Umbilical cord (tissue), 2 donors: ENCODE measurements at places on chromosomes 1 and 21.

GRCh38 chr1:150609732-150610131 lies 19.7 kb downstream of the ENSA start:
- DNase-seq, result no peak

DNA sequence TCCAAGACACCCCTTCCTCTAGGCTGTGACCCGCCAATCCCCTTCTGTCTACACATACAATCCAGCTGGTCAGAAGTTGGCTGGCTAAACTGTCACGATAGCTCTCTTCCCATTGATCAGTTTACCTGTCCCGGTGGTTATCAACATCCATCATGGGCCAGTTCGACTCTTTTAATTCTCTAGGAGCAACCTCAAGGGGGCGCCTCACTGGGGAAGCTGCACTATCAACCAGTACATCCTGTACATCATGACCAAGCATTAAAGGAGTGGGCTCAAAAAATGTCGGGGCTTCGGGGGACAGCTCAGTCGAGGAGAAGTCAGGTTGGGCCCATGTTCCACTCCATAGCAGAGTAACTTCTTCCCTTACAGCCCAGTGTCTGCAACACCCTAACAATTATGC lies 53.2 kb upstream of the B3GALNT2 start:
- DNase-seq, result no peak

DNA sequence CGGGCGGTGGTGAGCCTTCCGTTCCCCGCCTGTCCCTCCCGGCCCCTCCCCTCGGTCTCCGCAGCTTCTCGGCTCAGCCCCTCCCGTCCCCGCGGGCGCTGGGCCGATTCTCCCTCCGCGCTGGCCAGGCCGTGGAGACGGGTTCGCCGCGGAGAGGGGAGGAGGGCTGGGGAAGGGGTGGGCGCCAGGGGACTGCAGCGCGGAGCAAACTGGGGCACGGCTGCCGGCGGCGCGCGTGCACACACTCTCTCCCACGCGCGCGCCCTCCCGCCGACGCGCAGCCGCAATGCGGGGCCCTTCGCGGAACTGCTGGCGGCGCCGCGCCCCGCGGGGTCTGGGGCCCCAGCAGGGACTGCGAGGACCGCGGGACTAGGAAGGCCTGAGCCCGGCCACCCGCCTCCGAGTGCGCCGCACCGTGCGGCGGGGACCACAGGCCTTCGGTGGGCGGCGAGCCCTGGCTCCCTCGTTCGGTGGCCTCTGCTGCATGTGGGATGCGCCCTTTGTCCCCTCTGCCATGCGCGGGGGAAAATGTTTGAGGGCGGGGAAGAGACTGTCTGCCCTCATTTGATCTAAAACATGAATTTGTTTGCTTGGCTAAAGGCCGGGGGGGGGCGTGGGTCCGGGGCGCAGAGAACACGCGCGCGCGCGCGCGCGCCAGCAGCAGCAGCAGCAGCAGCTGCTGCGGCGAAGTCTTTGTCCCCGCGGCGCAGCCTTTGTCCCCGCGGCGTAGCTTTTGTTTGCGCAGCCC lies 90.7 kb upstream of the VAMP3 start:
- peak; percentile 81 for DNase-seq

- DNase-seq, result no peak
Measured at GRCh38 chr1:202272103-202272845, 69.5 kb downstream of the UBE2T start.

GRCh38 chr1:115458426-115459114 lies 120.5 kb upstream of the NGF start:
- DNase-seq, result no peak

DNA sequence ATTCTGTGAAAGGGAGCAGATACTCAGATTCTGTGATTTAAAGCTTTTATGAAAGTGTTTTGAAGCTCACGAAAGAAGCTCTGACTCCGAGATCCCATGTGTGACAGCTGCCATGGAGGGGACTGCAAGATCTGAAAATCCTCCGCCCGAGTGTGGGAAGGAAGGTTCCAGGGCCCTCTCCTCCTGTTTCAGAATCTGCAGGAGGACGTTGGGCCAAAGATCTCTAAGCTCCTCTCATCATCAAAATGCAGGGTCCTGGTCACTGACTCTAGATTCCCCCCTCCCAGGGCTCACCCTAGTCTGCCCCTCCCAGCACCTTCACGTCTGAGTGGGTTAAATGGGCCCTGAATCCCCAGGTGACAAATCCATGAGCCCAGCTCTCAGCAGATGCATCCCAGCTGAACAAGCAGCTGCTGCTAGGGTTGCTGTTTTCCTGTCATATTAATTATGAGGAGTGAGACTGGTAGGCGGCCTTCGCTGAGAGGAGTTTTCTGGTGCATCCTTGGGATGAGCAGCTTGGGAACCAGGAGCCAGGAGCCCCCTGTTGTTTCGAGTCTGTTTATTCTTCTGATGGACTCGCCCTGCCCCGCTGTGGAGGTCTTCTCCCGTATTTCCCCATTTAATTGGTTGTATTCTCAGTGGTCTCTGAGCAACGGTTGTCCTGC lies 402.0 kb downstream of the MATN1 start:
- no peak for DNase-seq

DNA sequence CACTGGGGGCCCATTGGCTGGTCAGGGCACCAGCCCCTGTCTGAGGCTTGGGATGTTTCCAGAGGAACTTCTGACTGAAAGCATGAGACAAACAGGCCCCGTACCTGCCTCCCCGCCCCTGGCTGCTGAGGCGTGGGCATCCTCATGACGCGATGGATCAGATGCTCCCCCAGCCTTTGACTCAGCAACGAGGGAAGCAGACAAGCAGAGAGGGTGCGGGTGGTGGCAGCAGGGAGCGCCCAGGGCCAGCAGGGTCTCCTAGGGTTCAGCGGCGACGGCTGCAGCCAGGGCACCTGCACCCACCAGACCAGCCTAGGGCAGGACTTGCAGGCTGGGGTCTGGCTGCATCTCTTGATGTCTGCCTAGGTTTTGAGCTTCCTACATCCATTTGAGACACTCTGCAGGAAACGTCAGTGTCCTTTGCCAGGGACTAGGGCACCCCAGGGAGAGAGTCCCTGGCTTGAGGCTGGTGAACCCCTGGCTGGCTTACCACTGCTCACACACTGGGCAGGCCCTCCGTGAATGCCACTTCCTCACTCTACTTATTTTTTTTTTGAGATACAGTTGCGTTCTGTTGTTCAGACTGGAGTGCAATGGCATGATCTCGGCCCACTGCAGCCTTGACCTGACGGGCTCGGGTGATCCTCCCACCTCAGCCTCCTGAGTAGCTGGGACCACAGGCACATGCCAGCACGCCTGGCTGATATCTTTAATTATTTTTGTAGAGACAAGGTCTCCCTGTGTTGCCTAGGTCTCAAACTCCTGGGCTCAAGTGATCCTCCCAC lies 63.3 kb downstream of the DHRS3 start:
- DNase-seq, result no peak
